ENCODE measurements at places on chromosomes 1 and 21. TPM values are rescaled to one million over a fixed set of nuclear protein-coding genes. Genes with fewer than 3 reads are reported as not detected.
A peak's percentile ranks its signal among the peaks of the same experiment; 100 is the strongest.

The BLACAT1 gene
- total RNA-seq = 0.47 TPM

The C8B gene
- not detected for total RNA-seq

- peak; percentile 75 for DNase-seq
Measured at GRCh38 chr1:40774266-40774998, 9.2 kb upstream of the KCNQ4 start.

DNA sequence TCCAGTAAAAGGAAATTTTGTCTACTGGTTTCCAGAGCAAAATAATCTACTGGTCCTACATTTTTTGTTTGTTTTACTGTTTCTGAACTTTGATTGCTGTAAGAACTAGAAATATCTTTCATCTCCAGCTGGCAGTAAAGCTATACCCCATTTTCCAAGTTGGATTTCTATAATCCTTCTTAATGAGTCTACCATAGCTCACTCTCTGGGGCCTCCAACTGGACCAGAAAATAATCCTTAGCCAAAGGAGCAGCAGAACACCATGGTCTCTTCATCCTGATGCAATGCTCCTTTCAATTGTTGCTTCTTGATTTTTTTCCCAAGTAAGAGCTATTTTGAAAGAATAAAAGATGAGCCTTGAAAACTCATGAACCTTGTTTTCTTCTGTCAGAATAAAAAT, 110.0 kb upstream of the COL11A1 start:
- no peak for DNase-seq

GRCh38 chr1:224182057-224182865, 779 bp upstream of the DEGS1 start:
- peak; percentile 67 for DNase-seq

Data from activated CD8-positive, alpha-beta memory T cell treated with anti-CD3 and anti-CD28 coated beads, Interleukin-2, amount 10 ng/mL, durations not matched to agents 7 days and 5 days (primary cell).